ENCODE measurements at places on chromosomes 2 and 18.

GRCh38 chr18:57043241-57043640 is 103.6 kb upstream of the BOD1L2 start:
- DNase-seq = no peak

- no peak for DNase-seq
Observed at GRCh38 chr18:23504720-23505119, 1.4 kb downstream of the RMC1 start.

GRCh38 chr2:124027182-124027581 is 2.1 kb downstream of the CNTNAP5 start:
- peak; percentile 50 for DNase-seq

DNA sequence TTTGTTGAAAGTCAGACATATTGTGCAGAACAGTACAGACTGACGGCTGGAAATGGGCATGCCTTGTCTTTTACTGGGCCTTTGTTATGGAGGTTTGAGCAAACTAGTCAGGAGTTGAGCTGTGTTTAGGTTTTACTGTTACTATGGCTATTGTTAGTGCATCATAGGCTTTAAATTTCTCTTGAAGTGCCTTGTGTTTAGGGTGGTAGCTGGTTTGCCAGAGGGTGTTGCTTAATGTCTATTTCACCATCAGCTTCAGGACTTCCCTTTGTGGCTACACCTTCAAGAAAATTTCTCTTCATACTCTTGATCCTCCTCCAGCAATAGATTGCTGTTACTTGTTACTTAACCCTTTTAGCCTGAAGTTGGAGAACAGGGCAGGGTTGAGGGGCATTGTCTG is 104.6 kb downstream of the CAPN13 start:
- no peak for DNase-seq

DNA sequence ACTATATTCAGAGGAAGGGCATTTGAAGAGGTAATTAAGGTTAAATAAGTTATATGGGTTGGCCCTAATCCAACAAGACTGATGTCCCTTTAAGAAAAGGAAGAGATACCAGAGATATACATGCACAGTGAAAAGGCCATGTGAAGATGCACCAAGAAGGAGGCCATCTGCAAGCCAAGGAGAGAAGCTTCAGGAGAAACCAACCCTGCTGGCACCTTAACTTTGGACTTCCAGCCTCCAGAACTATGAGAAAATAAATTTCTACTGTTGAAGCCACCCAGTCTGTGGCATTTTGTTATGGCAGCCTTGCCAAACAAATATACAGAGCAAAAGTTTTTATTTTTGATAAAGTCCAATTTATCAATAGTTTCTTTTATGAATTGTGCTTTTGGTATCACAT is 51.0 kb downstream of the MAP4K3 start:
- DNase-seq = no peak

DNA sequence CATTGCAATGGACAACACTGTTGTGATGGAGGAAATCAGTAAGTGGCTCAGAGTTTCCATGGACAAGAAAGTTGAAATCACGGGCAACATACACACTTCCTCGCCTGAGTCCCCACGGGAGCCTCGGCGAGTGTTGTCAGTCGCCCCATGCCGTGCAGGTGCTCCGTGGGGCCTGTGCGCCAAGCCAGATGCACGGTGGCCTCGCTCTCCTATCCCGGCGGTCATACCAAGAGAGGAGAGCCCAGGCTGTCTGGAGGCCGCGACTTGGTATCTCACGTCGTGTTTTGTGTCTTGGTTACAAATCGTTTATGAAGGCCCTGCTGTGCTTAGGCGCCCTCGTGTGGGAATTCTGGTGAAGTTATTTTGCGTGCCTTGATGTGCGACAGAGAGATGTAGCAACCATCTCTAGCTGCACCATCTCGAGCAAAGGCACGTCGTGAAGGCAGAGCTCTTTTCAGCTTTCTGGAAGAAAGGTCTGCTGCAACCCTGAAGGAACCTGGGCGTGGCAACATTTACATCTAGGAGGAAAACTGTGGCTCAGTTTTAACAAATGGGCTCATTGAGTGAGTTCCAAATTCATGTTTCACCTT is 21.8 kb downstream of the ATG4B start:
- peak; percentile 56 for DNase-seq

- DNase-seq = no peak
Observed at GRCh38 chr18:48707636-48708296, 168.9 kb downstream of the CTIF start.

- no peak for DNase-seq
Observed at GRCh38 chr2:201411421-201411820, 39.8 kb downstream of the TRAK2 start.

DNA sequence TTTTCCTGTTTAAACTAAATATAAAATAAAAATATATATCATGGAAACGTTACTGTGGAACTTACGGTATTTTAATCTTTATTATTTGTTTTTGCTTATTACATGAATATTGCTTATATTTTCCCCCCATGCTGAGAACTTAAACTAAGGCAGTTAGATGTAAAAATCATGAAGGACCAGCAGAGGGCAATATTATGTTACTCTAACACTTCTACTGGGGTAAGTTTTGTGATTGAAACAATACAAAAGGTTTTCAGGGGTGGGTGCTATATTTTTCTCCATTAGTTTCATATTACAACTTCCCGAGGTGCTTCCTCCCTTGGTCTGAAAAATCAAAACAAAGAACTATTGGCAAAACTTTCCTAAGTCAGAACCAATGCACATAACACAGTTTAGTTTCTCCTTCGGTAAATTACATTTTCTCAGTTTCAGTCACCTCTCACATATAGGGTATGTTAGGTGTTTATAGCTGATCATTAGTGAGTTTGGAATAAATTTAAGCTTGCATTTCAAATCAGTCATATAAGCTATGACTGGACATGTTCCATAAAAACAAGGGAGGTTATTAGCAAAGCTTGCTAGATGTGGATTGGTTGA is 54.8 kb downstream of the ZNF407 start:
- no peak for DNase-seq

DNA sequence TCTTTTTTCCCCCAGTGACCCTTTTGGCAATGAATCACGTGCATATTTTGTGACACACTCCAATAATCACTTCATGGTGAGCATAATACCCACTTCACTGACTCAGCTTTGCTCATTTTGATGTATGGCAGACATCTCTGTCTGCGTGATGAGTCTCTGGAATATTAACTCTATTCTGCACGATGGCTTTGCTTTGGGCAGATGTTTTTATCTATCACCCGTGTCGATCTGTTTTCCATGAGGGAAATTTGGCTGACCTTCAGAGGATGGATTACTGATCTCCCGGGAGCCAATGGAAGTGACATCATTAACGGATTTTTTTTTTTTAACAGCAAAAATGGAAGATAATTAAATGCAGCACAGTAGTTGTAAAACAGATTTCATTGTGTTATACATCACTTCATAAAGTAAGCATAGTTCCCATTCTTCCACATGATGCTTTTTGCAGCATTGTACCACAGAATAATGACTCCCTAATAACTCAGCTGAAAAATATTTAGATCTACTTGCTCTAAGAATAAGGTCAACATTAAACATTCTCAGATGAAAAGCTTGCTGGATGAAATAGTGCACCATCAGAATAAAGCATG is 29.8 kb downstream of the CDC42EP3 start:
- no peak for DNase-seq

- DNase-seq = no peak
Observed at GRCh38 chr2:226963528-226963927, 127.7 kb downstream of the RHBDD1 start.

DNA sequence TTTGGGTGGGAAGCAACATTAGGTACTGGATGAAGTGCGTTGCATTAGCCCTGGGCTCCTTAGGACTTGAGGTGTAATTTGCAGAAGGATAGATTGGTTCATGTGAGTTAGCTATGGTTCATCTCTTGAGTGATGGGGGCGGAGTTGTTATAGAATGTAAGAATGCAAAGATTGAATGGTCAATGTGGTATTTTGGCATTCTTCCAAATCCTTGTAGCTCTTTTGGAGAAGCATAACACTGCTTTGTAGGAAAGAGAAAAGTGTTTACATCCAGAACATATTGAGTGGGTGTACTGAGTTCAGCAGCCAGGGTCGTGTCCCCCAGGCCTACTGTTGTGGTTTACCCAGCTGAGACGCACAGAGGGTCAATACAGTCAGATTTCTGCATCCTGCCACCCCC is 173.5 kb downstream of the FMNL2 start:
- DNase-seq = no peak

DNA sequence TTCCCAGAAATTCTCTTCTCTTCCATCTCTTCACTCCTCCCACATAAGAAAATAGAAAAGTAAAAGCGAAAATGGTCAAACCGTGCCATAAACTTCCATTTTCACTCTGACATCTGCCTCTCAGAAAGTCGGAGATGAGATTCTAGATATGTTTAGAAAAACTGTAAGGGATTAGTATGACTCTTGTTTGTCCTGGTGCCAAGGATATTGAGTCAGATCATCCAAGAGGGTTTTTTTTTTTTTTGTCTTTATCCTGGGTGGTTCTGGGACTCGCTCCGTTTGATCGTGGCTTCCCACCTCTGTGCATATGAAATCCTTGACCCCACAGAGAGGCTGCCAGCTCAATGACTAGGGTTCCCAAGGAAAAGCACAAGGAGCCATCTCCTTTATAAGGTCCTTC is 17.3 kb downstream of the EN1 start:
- DNase-seq = no peak

GRCh38 chr2:163248376-163249253 is 410.0 kb upstream of the KCNH7 start:
- no peak for DNase-seq

- peak; percentile 48 for DNase-seq
Observed at GRCh38 chr2:85413592-85414420, 3.6 kb upstream of the CAPG start.

DNA sequence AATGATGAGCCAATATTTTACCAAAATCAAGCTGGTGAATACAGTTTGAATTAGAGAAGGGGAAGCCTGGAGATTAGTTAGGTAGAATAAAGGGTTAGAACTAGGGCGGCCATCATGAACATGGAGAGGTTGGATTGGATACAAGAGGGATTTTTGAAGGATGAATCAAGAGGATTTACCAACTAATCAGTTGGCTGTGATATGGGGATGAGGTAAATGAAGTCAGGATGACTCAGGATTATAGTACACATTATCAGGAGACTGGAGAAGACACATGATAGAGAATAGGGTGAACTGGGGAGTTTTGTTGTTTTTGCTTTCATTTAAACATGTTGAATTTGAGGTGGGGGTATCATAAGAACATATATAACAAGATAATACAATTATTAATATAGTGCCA is 73.8 kb upstream of the PROKR1 start:
- DNase-seq = no peak
